ENCODE measurements at places on chromosomes 3 and 15. TPM values are rescaled to one million over a fixed set of nuclear protein-coding genes. Genes with fewer than 3 reads are reported as not detected.

DNA sequence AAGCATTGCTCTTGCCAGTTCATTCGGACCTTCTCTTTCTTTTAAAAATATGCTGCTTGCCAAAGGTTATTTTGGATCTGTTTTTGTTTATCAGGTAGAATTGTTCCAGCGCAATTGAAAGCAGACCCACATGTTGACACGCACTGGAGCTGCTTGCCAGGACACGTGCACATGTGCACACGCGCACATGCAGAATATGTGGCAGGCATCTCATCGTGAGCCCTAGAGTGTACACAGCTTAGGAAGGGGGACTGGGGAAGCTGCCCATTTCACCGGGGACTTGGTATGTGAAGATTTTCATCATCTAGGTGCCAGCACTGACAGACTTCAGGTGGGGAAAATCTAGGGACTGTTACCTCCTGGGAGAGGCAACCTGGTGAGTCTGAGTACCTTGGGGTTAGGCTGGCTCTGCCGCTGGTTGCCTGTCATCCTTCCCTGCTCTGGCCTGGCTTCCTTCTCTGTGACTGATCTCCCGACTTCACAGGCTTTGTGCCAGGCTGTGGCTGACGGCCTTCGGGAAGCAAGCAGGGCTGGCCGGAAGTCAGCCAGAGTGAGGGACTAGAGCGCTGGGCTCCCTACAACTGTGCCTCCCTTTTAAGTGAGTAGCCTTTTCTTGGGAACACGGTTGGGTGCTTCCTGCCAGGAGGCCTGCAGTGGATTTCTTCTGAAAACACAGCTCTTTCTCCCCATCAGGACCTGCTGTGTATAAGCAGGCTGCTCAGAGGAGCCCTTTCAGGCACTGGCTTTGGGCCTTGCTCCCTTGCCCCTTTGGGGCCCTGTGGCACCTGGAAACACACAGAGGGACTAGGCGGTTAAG, 129.3 kb downstream of the EEFSEC start:
- DNase-seq, result no peak

GRCh38 chr3:125052624-125053303, 3.0 kb downstream of the HEG1 start:
- DNase-seq, result no peak

GRCh38 chr15:54843006-54843405, 353.7 kb downstream of the RSL24D1 start:
- DNase-seq, result no peak

DNA sequence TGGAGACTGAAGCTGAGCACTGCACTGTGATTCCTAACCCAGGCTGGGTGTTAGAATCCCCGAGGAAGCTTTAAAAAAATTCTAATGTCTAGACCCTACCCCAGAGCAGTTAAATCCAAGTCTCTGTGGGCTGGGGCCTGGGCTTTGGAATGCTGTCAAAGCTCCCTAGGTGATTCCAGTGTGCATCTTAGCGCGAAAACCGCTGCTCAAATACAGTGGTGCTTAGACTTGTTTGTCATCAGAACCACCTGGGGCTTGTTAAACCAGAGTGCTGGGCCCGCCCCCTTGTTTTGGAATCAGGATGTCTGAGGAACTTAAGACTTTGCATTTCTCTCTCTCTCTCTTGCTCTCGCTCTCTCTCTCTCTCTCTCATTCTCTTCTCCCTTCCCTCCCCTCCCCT, 20.7 kb downstream of the RHCG start:
- no peak for DNase-seq

DNA sequence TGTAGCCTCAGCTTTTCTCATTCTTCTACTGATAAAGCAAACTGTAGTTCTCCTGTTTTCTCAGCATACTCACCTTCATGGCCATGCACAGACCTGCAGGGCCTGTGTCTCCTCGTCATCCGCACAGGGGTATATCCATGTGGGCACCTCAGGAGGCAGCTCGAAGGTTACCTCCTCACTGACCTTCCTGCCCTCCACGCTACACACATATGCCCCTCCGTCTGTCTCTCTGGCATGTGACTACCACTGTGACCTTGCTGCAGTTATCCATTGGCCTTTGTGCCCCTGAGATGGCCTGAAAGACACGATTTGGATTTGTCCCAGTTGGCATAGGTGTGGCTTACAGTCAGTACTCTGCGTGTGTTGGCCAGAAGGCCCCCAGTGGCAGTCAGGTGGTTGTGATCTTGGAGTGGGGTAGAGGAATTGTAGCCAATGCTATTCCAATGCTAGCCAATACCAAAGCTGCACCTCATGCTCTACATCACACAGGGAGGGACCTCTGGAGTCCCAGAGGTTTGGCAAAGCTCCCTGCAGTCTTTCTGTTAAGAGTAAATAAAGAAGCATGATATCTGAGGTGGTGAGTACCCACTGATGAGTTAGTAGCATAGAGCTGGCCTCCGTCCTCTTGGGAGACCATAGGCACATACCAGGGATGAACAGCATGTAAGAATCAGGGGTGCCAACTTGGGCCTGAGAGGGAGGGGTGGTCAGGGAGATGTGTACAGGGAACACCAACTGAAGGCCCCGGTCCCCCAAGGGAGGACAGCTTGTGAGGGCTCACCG, 143.4 kb downstream of the EEFSEC start:
- no peak for DNase-seq

- no peak for DNase-seq
These were observed 1.1 kb upstream of the MUSTN1 start for GRCh38 chr3:52835766-52836470.

DNA sequence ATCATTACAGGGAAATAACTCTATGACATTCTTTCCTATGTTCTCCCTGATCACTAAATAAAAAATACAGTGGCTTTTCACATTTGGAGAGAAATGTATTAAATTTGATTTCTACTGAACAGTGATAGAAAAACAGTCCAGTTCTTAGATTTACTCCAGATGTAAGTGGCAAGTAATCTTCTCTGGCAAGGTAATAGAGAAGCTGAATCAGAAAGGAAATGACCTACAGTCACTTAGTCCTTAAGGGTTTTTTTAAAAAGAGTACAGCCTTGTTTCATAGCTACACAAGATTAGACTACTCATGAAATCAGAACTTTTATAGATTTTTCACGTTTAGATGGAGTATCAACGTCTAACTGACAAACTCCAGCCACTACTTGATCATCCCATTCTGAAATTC, 236.9 kb downstream of the CADPS start:
- no peak for DNase-seq

GRCh38 chr3:192830291-192831110, 87.2 kb downstream of the MB21D2 start:
- DNase-seq, result no peak

GRCh38 chr15:31320022-31320421, 6.6 kb upstream of the KLF13 start:
- DNase-seq, result no peak

DNA sequence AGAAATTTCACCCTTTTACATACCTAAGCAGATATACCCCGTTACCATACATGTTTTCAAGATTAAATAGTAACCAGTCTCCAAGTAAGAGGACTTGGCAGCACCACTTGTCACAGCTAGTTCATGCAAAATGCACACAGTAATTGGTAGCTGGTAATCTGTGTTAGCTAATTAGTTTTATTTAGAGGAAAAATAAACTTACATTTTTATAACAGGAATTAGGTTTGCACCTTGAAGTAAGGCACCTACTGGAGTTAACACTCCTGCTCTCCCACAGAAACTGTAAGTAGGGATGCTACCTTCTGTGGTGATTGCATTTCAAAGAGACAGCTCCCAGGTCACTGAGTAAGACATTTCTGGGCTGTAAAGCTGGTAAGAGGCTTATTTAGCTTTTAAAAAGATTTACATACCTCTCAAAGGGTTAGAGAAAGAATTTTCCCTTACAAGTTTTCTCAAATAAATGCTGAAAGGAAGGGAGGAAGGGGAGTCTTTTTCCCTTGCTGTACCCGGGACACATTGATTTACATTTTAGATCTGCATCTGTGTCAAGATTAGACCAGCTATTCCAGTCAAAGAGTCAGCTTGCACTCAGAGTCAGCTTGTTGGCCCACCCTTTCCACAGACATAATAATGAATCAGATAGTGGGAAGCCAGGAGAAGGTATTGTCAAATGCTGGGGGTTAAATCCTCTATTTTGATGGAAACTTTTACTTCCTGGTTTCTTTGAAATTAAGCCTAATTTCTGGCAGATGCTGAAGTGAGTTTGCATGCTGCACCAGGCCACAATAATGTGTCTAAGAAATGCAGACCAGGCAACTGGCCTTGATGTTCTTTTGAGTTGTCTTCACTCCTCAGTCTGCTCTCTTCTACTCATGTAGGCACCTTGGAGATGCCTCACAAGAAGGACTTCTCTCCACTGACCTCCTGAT, 77.6 kb upstream of the CHD2 start:
- DNase-seq, result no peak

DNA sequence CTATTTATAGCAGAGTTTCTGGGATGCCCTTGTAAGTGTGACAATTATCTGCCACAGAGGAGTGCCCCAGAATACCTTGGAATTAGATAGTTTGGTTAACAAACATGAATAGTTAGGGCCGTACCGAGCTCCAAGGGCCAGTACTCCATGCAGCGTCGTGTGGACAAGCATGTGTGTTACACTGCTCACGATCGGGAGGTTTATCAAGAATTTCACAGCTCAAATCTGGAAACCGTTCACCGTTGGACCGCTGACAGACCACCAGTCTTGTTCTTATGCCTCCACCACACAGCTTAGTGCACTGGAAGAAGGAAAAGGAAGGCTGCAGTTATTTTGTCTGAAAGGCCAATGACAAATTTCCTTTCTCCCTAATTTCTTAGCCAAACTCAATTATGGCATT, 93.7 kb downstream of the ADAMTS9 start:
- no peak for DNase-seq

GRCh38 chr3:37944391-37944842, 46.2 kb upstream of the VILL start:
- DNase-seq, result no peak

- no peak for DNase-seq
These were observed 163.7 kb downstream of the MEIS2 start for GRCh38 chr15:36936613-36937012.

DNA sequence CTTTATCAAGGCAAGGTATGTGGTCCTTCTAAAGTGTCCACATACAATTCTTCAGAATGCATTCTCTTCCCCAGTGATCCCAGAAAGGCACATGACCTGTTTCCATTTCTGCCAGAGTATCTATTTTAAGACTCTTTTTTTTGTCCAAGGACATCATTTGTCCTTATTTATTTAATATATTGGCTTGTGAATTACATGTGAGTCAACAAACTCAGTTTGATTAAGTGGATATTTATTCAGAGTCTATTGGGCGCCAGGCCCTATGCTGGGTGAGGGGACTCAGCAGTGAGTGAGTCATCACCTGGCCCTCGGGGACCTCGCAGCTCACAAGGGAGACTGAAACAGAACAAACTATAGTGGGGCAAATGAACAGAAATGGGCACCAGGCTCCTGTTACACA, 136.8 kb downstream of the SNRK start:
- DNase-seq, result no peak

DNA sequence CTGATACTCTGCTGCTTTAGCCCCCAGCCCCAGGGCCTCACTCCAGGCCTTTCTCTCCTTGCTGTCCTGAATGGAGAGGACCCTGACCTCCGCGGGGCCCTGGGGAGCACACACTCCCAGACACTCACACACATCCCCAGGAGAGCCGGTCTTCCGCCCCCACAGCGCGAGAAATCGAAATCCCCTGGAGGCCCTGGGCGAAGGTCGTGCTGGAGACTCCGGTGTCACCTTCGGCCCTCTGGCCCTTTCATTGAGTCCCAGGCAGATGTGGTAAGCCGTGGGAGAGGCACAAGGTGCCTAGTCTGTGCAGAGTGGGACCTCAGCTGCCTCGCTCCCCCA, 848 bp upstream of the GOLGA8B start:
- DNase-seq, result no peak

- DNase-seq, result no peak
These were observed 28.8 kb downstream of the DCP1A start for GRCh38 chr3:53318522-53318921.

DNA sequence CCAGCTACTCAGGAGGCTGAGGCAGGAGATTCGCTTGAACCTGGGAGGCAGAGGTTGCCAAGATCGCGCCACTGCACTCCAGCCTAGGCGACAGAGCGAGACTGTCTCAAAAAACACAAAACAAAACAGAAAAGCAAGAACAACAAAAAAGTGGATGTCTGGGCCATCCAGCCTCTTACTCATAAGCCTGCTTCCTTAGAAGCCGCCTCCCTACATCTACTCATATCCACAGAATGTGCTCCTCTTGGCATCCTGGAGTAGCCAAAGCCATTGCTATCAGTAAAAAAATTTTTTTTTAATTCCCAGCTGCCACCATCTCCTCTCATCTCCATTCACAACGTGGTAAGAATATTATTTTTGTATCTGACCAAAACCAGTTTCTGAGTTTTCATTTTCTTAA, 10.8 kb downstream of the ZSCAN2 start:
- no peak for DNase-seq

- DNase-seq, result no peak
These were observed 1.7 kb upstream of the TLR9 start for GRCh38 chr3:52227117-52227516.

GRCh38 chr15:35863655-35864054, 317.7 kb upstream of the DPH6 start:
- DNase-seq, result no peak

GRCh38 chr3:126960604-126960995, 22.3 kb upstream of the PLXNA1 start:
- no peak for DNase-seq

GRCh38 chr15:41411031-41411430, 5.9 kb upstream of the RTF1 start:
- no peak for DNase-seq

- DNase-seq, result no peak
These were observed 15.7 kb downstream of the RFT1 start for GRCh38 chr3:53114412-53115074.

GRCh38 chr3:65810302-65810701, 228.4 kb downstream of the MAGI1 start:
- DNase-seq, result no peak

- DNase-seq, result no peak
These were observed 2.4 kb downstream of the PML start for GRCh38 chr15:73996939-73997338.

Gene MELTF
- polyA plus RNA-seq, result 2.3 TPM

Gene CAMK2N2
- not detected for polyA plus RNA-seq

Gene AADACL2
- not detected for polyA plus RNA-seq

Gene CTDSPL2
- 64.0 TPM for polyA plus RNA-seq

Gene FBLN2
- 21.2 TPM for polyA plus RNA-seq

Gene KIAA1143
- polyA plus RNA-seq, result 61.1 TPM

Gene CDV3
- polyA plus RNA-seq, result 152 TPM

Gene NAALADL2
- 18.2 TPM for polyA plus RNA-seq

Gene RAD18
- polyA plus RNA-seq, result 11.7 TPM
